Activated naive CD4-positive, alpha-beta T cell treated with anti-CD3 and anti-CD28 coated beads, Interleukin-2, amount 50 U/mL, for 72 hours (primary cell): ENCODE measurements at places on chromosomes 3 and 15. TPM values are rescaled to one million over a fixed set of nuclear protein-coding genes. Genes with fewer than 3 reads are reported as not detected.

Gene MESP2
- not detected for total RNA-seq

Gene CHRD
- total RNA-seq = not detected

Gene MASP1
- total RNA-seq = not detected

Gene GPR62
- not detected for total RNA-seq

Gene ARL13B
- 9.5 TPM for total RNA-seq

Gene TIPIN
- 27.9 TPM for total RNA-seq

Gene A4GNT
- not detected for total RNA-seq

Gene LRRC2
- not detected for total RNA-seq

Gene NOX5
- 0.23 TPM for total RNA-seq

Gene MYRIP
- not detected for total RNA-seq

Gene TICRR
- 30.8 TPM for total RNA-seq
